Astrocyte of the spinal cord (primary cell): ENCODE measurements at places on chromosomes 6 and 20.

- DNase-seq, result peak; percentile 4
These were observed 40.3 kb upstream of the BLCAP start for GRCh38 chr20:37567671-37568588.

GRCh38 chr20:50151034-50151743 lies 2.3 kb downstream of the PEDS1 start:
- DNase-seq, result no peak

DNA sequence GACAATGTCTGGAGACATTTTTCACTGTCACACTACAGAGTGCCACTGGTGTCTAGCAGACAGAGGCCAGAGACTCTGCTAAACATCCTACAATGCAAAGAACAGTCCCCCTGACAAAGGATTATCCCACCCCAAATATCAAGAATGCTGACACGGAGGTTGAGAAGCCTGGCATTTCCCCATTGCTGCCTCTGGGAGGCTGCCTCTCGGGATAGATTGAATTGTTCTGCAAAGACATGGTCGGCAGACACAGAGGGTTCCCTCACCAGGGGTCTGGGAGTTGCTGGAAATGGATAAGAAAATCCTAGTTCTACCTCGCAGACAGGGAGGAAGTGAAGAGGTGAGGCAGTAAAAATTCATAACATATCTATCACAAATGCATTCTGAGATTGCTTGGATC lies 166.4 kb upstream of the AGPAT4 start:
- no peak for DNase-seq

GRCh38 chr6:100346828-100347227 lies 117.9 kb downstream of the SIM1 start:
- DNase-seq, result peak; percentile 90

DNA sequence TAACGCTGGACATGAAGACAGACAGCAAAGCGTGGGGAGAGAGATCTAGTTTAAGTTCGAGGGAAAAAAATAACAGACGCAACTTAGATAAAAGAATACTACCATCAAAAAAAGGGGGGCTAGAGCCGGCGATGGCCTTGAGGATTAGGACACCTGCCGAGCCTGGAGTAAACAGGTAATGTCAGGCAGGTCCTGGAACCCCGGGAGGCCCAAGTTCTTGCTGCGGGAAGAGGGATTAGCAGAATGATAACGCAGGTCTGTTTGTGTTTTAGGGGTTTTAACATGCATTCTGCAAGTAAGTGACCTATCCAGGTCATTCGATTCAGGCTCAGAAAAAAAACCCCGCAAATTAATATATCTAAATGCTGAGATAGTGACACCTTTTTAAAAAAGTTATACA lies 754 bp upstream of the TMEM170B start:
- no peak for DNase-seq

GRCh38 chr20:17681726-17682102 lies 328 bp downstream of the RRBP1 start:
- DNase-seq, result no peak

DNA sequence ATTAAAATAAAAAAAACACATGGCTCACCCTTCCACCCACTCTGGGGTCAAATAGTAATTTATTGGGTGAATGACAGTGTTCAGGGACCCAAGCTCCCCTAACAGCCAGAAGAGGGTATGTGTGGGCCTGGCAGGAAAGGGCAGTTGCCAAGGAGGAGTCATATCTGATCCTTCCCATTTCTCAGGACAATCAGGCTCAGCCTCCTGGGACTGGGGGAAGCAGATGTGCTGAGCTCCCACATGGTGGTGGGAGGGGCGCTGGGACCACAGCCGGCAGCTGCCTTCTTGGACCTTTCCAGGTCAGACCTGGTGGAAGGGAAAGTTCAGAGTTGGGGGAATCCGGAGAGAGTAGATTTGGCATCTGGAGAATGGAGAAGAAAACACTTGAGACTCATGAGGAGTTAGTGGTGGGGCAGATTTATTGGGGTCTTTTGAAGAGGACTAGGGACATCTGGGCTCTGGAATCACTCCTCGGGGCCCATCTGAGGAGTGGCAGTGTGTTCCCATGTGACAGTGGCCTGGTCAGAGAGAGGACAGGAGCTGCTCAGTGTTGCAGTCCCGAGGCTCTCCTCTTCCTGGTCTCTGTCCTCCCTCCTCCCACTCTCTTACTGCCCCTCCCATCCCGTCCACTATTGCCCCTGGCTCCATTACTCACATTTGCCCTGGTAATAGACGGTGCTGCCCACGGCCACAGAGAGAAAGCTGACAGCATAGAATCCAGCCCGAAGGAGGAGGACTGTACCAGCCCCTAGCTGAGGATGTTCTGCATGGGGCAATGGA lies 3.0 kb downstream of the LST1 start:
- no peak for DNase-seq

- DNase-seq, result no peak
These were observed 103.2 kb downstream of the TOX2 start for GRCh38 chr20:44017905-44018258.

DNA sequence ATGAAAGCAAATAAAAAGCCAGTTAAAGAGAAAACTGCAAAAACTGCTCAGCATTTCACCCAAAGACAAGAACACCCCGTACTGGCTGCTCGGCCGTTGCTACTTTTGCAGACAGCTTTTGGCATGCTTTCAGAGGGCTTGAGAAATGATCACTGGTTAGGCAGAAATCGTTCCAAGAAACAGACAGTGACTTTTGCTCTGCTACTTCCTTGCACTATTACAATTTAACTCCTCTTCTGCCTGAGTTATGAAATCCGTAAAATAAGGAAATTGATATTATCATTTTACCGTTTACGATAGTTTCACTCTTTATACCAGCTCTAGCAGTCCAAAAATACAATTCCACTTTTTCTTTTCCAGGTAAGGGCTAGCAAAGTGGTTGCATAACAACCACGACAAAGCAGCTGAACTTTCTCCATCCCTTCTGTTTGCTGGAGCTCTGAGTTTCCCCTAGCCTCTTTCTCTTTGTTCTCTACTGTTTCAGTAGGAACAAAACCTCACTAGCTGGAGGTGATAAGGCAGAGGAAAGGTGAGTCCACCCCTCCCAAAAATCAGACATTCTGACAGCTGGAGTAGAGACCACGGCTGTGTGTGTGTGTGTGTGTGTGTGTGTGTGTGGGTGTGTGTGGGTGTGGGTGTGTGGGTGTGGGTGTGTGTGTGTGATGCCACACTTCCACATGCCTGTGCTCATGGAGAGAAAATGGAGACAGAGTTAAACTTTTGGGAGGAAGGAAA lies 191.8 kb upstream of the RREB1 start:
- DNase-seq, result peak; percentile 41

DNA sequence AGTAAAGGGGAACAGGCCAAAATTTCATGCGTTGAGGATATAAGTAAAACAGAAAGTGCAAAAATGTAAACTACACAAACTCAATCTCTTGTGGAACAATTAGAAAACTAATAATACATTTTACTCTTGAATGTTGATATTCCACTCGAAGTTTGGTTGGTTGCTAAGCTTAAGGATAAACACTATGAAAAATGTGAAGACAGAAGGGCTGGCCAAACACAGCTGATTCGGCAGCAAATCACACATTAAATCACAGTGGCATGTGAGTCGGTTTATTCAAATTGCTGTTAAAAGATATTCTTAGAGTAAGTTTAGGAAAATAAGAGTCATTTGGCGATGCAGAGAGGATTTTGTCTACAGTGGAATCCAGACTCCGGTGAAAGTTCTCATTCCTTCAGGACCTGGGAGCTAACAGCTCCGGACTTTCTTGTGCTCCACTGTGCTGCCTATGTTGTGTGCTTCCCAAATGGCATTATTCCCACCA lies 1.4 kb upstream of the EPM2A start:
- peak; percentile 64 for DNase-seq

DNA sequence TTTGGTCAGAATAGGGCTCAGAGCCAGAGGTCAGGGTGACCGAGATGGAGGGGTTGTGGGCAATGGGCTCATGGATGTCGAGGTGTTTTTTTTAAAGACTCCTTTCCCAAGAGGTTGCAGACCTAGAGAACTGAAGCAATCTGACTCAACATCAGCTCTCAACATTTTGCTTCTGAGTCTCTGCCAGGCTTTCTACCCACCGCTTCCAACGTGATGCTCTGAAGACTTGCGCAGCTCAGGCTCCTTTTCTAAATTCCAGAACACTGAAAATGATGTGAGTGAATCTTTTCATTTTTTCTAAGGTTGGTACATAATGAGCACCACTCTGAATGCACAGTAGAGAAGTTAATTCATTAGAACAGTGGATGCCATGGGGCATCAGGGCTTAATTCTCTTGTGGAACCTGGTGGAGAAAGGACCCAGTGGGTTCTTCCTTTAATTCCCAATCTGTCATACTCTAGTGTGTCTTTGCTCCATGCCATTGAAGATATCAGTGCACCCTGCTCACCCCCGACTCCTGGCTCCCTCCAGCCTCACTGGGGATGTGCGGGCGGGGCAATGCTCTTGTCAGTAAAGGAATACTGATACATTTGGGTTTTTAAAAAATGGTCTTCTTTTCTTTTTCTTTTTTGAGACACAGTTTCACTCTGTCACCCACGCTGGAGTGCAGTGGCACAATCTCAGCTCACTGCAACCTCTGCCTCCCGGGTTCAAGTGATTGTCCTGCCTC lies 17.0 kb upstream of the KIF13A start:
- DNase-seq, result no peak

GRCh38 chr20:63626424-63627128 lies at the start of gene GMEB2:
GMEB2 (minus strand) TSS chr20:63627101; CDS start chr20:63619397, 7,704 bp downstream.
- no peak for DNase-seq

- no peak for DNase-seq
These were observed 30.9 kb downstream of the SLC2A12 start for GRCh38 chr6:134021396-134022122.

DNA sequence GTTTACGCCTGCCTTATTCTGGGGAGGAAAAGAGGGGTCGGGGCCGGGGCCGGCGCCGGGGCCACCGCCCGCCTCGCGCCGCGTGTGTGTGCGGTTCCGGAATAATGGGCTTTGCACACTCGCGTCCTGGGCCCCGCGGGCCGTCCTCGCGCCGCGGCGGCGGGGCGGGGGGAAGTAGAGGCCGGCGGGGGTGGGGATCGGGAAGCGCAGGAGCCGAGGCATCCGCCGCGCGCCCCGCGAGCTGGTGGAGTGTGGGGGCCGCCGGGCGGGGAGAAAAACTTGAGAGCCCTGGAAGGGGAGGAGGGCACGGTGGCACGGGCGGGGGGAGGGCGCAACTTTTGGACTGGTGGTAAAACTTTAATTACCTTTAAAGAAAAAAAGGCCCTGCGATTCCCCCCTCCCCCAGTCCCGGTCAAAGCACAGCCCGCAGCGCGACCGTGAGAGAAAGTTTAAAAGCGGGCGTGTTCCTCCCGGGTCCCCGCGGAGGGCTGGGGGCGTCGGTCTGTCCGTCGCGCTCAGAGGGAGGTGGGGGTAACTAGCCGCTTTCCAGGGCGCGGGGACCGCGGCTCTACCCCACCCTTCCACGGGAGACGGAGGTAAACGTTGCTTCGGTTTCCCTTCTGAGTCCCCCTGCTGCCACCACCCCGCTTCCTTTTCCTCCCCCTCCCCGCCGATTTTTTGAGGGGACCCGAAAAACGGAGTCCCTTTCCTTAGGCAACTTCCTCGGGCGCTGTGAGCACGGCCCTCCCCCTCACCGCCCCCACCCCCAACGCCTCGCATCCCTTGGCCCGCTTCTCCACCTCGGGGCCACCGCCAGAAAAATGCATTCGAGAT lies 1.9 kb downstream of the L3MBTL3 start:
- peak; percentile 10 for DNase-seq
